T-cell (primary cell): ENCODE measurements at places on chromosomes 4 and X.

DNA sequence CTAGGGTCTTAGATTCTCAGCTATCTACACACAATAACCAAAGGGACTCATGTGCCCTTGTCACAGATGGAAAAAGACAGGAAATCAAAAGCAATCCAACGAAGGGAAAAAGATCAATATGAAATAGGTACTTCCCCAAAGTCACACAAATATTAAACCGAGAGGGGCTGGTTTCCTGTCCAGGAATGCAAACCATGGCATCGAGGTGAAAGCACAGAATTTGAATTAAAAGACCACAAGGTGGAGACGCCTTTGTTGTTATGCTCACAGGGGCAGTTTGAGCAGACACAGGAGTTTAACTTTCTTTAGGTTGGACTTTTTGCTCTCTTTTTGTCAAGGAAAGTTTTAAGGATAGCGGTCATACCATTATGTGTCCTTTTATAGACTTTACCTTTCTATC lies 14.3 kb downstream of the H2BW1 start:
- DNase-seq = no peak
- H3K27me3 ChIP-seq = no peaks in the 10 kb centered on the region
- H3K4me3 ChIP-seq = no peak overlapping the region
- no peak overlapping the region for H3K27ac ChIP-seq

- H3K27ac ChIP-seq = no peak overlapping the region
- no peaks in the 10 kb centered on the region for H3K36me3 ChIP-seq
- no peaks in the 10 kb centered on the region for H3K4me1 ChIP-seq
- H3K27me3 ChIP-seq = no peaks in the 10 kb centered on the region
- H3K4me3 ChIP-seq = no peak overlapping the region
Measured at GRCh38 chrX:68254738-68255645, 178.3 kb downstream of the OPHN1 start.

DNA sequence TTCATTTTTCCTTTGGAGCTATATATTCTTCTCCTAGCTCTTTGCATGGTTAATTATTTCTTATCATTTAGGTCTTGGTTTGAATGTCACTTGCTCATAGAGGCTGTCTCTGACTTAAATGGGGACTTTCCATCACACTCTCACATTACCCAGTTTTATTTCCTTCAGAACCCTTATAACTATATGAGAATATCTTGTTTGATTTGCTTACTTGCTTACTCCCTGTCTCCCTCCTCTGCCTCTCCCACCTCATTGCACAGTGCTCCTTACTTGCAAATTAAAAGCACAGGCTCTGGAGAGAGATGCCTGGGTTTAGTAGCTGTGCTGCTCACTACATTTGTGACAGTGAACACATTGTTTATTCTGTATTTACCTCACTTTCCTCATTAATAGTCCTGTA lies 174.6 kb downstream of the SOWAHB start:
- H3K27ac ChIP-seq = no peak overlapping the region
- H3K4me1 ChIP-seq = peaks cover 3% of the 10 kb centered on the region
- DNase-seq = no peak
- no peaks in the 10 kb centered on the region for H3K36me3 ChIP-seq
- peaks cover 3% of the 10 kb centered on the region for H3K27me3 ChIP-seq

DNA sequence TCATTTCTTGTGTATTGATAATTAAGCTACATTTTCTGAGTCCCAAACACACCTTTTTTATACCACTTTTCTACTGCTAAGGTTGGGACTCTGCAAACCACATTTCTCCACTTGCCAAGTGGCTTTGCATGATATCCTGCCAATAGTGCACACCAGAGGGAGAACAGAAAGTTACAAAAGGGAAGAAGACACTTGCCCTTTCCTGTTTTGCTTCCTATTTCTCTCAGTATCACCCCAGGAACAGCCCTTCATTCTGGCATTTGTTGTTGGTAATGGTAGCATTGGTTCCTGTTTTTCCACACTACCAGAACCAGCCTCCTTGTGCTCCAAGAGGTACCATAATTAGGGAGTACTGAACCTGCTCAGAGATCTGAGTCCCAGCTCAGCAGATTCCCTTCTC lies 87.1 kb downstream of the HDX start:
- H3K27me3 ChIP-seq = no peaks in the 10 kb centered on the region
- no peaks in the 10 kb centered on the region for H3K4me1 ChIP-seq
- no peak overlapping the region for H3K4me3 ChIP-seq
- DNase-seq = no peak

DNA sequence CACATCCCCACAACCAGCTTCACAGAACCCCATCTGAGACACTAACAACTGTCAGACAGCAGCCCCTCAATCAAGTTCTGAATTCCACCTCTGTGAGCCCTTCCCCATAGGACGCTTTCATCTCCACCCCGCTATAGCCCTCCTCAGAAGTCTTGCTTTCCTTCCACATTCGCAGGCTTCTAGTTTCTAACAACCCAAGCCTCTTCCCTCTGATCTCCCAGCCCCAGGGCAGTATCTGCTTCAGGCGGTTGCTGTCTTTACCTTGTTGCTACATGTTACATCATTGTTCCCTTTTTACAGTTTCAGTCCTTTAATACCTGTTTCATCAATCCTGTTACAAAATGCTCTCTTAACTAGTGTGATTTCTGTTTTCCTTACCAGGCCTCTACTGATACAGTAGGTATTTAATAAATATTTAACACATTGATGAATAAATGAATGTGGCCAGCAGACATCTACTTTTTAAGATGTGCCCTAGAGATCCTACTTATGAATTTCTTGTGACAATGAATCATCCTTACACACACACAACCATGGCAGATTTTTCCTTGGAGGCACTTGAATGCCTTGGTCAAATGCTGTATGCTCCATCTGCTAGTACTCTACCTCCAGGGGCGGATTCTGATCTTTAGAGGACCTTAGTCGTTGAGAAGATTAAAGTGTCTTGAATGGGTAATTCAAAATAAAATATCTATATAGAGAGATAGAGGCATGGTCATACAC lies 164.7 kb upstream of the SLIT2 start:
- no peak for DNase-seq
- no peak overlapping the region for H3K27ac ChIP-seq
- H3K36me3 ChIP-seq = no peaks in the 10 kb centered on the region
- H3K27me3 ChIP-seq = no peaks in the 10 kb centered on the region
- no peak overlapping the region for H3K4me3 ChIP-seq

DNA sequence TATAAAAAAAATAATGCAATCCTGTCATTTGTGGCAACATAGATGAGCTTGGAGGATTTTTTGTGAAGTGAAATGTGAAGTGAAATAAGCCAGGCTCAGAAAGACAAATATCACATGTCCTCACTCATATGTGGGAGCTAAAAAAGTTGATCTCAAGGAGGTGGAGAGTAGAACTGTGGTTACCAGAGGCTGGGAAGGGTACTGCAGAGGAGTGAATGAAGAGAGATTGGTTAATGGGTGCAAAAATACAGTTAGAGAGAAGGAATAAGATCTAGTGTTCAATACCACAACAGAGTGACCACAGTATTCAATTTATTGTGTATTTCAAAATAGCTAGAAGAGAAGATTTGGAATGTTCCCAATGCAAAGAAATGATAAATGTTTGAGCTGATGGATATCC lies 13.4 kb upstream of the ZCCHC18 start:
- no peaks in the 10 kb centered on the region for H3K36me3 ChIP-seq
- no peak for DNase-seq
- no peak overlapping the region for H3K27ac ChIP-seq
- H3K27me3 ChIP-seq = peaks cover 2% of the 10 kb centered on the region
- H3K4me1 ChIP-seq = no peaks in the 10 kb centered on the region

- no peaks in the 10 kb centered on the region for H3K4me1 ChIP-seq
- no peaks in the 10 kb centered on the region for H3K36me3 ChIP-seq
- H3K27ac ChIP-seq = no peak overlapping the region
- no peak for DNase-seq
Measured at GRCh38 chr4:1567808-1568581, 116.1 kb downstream of the FAM53A start.

DNA sequence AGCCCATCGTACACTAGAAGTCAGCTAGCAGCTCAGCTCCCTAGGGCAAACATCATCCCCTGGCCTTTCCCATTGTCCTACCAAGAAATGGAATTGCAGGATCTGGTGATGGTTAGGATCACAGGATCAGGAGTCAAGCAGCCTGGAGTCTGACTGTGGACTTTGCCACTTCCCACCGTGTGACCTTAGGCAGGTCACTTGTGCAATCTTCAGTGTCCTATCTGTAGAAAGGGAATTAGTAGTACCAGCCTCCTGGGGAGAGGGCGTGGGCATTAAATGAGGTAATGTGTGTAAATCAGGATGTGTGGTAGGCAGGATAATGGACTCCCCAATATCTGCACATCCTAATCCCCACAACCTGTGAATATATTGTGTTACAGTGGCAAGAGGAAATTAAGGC lies 38.6 kb upstream of the APLN start:
- DNase-seq = no peak
- H3K4me3 ChIP-seq = no peak overlapping the region
- no peaks in the 10 kb centered on the region for H3K36me3 ChIP-seq
- H3K4me1 ChIP-seq = no peaks in the 10 kb centered on the region
- H3K27ac ChIP-seq = no peak overlapping the region

- no peak overlapping the region for H3K27ac ChIP-seq
- H3K36me3 ChIP-seq = no peaks in the 10 kb centered on the region
- H3K4me1 ChIP-seq = no peaks in the 10 kb centered on the region
- DNase-seq = no peak
- H3K4me3 ChIP-seq = no peak overlapping the region
Measured at GRCh38 chrX:138683600-138683999, 27.9 kb downstream of the FGF13 start.

DNA sequence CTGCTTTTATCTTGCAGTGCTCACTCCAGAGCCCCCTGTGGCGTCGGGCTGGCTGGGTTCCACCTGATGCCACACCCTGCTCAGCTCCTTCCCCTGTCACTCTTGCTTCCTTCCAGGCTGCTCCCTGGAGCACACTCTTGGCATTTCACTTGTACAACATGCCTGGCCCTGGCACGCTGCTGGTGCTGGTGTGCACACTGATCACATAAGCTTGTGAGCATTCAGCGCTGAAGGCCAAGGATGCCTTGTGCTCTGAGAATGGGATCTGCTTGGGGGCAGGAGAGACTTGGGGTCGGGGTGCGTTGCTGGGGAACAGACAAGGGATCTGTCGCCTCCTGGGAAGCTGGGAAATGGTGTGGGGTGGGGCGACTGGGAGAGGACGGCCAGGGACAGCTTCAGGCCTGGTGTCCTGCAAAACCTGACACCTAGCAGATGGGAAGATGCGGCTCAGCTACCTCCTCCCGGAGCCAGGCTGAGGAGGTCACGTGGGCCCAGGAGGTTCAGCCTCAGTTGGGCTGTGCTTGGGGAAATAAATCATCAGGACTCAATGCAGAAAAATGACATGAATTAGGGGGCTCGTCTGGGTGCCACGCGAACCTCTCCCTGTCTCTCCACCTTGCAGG lies 108.5 kb downstream of the PHKA2 start:
- no peaks in the 10 kb centered on the region for H3K36me3 ChIP-seq
- H3K4me1 ChIP-seq = peaks cover 4% of the 10 kb centered on the region
- H3K4me3 ChIP-seq = no peak overlapping the region

- no peak overlapping the region for H3K4me3 ChIP-seq
- no peak overlapping the region for H3K27ac ChIP-seq
- no peaks in the 10 kb centered on the region for H3K36me3 ChIP-seq
- no peaks in the 10 kb centered on the region for H3K27me3 ChIP-seq
- no peaks in the 10 kb centered on the region for H3K4me1 ChIP-seq
- no peak for DNase-seq
Measured at GRCh38 chr4:155822572-155822971, 43.5 kb downstream of the ASIC5 start.

DNA sequence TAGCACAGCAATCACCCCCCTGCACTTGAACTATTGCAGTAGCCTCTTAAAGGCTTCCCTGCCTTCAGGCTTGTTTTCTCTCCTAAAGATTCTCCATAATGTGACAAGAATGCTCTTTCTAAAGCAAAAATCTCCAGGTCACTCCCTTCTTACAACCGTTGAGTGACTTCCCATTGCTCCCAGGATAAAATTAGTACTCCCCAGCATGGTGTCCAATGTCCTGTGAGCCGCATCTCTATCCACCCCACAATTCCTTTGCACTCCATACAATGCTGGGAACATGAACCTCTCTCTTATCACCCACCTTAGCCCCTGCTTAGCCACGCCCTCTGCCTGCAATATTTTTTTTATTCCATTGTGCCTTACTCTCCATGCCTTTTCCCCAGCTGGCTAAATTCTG lies 85.7 kb upstream of the SHISA3 start:
- H3K36me3 ChIP-seq = no peaks in the 10 kb centered on the region
- H3K4me3 ChIP-seq = no peak overlapping the region
